Left ventricle myocardium inferior (tissue), 1 donor: ENCODE measurements at places on chromosomes 4 and X. TPM values are rescaled to one million over a fixed set of nuclear protein-coding genes. Genes with fewer than 3 reads are reported as not detected.

The SRPK3 gene
- 52.8 TPM for total RNA-seq

The PPP3CA gene
- 16.7 TPM for total RNA-seq

The CLCN4 gene
- 36.1 TPM for total RNA-seq

The SCML2 gene
- 1.1 TPM for total RNA-seq

The LUZP4 gene
- total RNA-seq, result not detected

The SPOCK3 gene
- total RNA-seq, result 0.22 TPM

The TRIM2 gene
- 20.2 TPM for total RNA-seq

The BGN gene
- total RNA-seq, result 84.3 TPM

The GABRG1 gene
- total RNA-seq, result not detected

The VCX gene
- total RNA-seq, result not detected

The CCDC120 gene
- total RNA-seq, result 1.6 TPM

DNA sequence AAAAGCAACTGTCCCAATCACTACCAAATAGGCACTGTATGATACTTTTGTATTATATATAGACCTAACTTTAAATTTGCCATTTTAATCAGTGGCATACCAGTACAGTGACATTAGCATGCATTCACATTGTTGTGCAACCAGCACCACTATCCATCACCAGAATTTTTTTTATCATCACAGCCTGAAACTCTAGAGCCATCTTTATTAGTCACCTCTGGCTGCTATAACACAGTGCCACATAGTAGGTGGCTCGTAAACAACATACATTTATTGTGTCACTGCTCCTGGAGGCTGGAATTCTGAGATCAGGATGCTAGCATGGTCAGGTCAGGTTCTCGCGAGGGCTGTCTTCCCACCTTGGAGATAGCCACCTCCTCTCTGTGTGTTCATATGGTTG lies 188.4 kb upstream of the GALNT7 start:
- no peaks in the 10 kb centered on the region for H3K36me3 ChIP-seq
- H3K4me1 ChIP-seq, result no peaks in the 10 kb centered on the region
- DNase-seq, result no peak
- H3K27ac ChIP-seq, result no peak overlapping the region
- H3K27me3 ChIP-seq, result peaks cover 28% of the 10 kb centered on the region

DNA sequence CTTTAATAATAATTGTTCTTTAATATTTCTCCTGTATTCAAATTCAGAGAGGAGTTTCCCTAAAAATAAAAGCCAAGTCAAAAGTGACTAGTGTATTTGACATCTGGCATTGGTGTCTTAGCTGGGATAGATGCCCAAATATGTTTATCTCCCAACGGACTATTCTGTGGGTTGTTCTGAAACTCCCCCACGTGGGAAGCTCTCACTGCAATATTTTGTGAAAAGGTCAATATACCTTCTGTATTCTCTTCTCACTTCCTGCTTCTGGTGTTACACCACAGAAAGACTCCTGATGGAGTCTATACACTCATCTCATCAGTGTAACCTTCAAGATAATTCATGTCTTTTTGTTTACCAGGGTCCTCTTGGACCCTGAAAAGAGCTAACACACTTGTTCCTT lies 2052.8 kb upstream of the TENM3 start:
- no peaks in the 10 kb centered on the region for H3K36me3 ChIP-seq
- no peak overlapping the region for H3K4me3 ChIP-seq
- no peak overlapping the region for H3K27ac ChIP-seq
- DNase-seq, result no peak

- H3K27me3 ChIP-seq, result no peaks in the 10 kb centered on the region
- H3K4me1 ChIP-seq, result peaks cover 4% of the 10 kb centered on the region
- H3K36me3 ChIP-seq, result no peaks in the 10 kb centered on the region
- H3K4me3 ChIP-seq, result no peak overlapping the region
Observed at GRCh38 chrX:68175562-68175961, 257.7 kb downstream of the OPHN1 start.

DNA sequence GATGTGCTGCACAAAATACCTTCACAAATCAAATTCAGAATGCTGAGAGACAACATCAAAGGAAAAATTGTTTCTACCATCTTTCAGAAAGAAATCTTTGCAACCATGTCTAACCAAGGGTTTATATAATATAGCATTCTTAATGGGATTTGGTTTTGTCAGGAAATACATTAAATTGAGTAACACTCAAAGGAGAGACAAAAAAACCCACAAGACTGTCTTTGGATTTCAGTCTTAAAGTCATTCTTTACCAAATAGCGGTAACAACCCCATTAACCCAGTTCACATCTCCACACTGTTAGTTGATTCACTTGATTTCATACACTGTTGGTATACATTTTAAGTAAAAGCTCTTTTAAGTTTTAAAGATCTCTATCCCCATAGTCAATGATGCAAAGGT lies 145.7 kb upstream of the EDNRA start:
- no peak for DNase-seq
- no peaks in the 10 kb centered on the region for H3K27me3 ChIP-seq
- peaks cover 5% of the 10 kb centered on the region for H3K4me1 ChIP-seq
- H3K36me3 ChIP-seq, result no peaks in the 10 kb centered on the region

DNA sequence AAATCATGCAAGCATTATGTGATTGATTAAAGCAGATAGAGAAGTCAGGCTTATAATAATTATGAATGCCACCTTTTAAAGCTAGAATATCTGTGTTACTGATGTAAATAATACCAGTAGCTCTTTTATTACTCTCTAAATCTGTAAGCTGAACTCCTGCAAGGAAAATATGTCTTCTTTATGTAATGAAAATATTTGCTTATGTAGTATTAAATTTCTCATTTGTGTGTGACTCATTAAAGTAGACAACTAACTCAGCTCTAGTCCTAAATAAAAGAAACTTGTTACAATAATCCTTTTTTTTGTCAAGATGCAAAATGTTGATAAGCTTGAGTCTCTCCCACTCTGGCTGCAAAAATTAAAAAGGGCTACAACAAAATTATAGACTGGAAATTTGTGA lies 137.7 kb upstream of the FAT1 start:
- DNase-seq, result no peak
- no peaks in the 10 kb centered on the region for H3K27me3 ChIP-seq
- no peak overlapping the region for H3K4me3 ChIP-seq
- H3K4me1 ChIP-seq, result no peaks in the 10 kb centered on the region
- H3K36me3 ChIP-seq, result no peaks in the 10 kb centered on the region

- no peak overlapping the region for H3K4me3 ChIP-seq
- no peaks in the 10 kb centered on the region for H3K27me3 ChIP-seq
- H3K27ac ChIP-seq, result no peak overlapping the region
- no peaks in the 10 kb centered on the region for H3K36me3 ChIP-seq
Observed at GRCh38 chr4:158500054-158500453, 21.6 kb upstream of the RXFP1 start.

- DNase-seq, result no peak
- peaks cover 4% of the 10 kb centered on the region for H3K4me1 ChIP-seq
- no peak overlapping the region for H3K4me3 ChIP-seq
- no peak overlapping the region for H3K27ac ChIP-seq
- no peaks in the 10 kb centered on the region for H3K27me3 ChIP-seq
Observed at GRCh38 chr4:152448038-152448707, 87.7 kb downstream of the FBXW7 start.

DNA sequence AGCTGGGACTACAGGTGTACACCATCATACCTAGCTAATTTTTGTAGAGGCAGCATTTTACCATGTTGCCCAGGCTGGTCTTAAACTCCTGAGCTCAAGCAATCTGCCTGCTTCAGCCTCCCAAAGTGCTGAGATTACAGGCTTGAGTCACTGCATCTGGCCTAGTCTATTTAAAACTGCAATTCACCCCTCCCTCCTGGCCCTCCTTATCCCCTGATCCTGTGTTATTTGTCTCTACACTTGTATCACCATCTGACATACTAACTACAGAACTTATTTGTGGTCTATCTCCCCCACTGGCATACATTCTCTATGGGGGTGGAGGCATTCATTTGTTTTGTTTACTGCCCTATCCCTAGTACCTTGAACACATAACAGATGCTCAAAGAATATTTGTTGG lies 23.7 kb downstream of the CC2D2A start:
- peaks cover 13% of the 10 kb centered on the region for H3K36me3 ChIP-seq
- no peak for DNase-seq
- H3K27me3 ChIP-seq, result no peaks in the 10 kb centered on the region
- no peak overlapping the region for H3K4me3 ChIP-seq
- peaks cover 27% of the 10 kb centered on the region for H3K4me1 ChIP-seq

DNA sequence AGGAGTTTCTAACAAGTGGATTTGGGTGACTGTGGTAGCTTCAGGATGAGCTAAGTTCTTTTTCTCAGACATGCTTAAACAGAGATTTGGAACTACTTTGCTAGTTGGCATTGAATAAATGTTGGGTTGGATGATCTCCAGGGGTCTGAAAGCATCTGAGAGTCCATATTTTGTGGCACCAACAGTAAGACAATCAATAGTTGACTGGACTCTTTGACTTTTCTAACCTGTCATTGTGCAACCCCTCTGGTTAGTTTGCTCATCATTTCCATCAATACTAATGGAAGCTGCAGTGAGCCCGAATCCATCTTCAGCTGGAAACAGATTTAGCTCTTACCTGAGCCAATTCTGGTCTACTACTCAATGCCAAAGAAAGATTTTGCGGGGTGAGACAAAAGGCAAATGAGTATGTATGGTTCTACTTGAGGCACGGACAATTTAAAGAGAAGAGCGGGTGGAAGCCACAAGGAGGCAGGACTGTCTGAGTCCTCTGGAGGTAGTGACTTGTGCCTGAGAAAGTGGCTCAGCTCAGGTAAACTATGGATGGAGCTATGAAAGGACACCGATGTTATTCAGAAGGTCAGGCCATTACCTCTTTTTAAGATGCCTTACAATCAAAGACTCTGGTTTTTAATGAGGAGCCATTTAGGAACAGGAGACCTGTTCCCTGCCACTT lies 118.7 kb downstream of the MID1IP1 start:
- peaks cover 7% of the 10 kb centered on the region for H3K4me1 ChIP-seq
- H3K27ac ChIP-seq, result no peak overlapping the region
- no peak for DNase-seq
- no peak overlapping the region for H3K4me3 ChIP-seq
- no peaks in the 10 kb centered on the region for H3K27me3 ChIP-seq

- DNase-seq, result no peak
- H3K4me1 ChIP-seq, result peaks cover 48% of the 10 kb centered on the region
- no peaks in the 10 kb centered on the region for H3K36me3 ChIP-seq
- H3K27me3 ChIP-seq, result no peaks in the 10 kb centered on the region
Observed at GRCh38 chr4:101254776-101255175, 92.5 kb downstream of the PPP3CA start.

GRCh38 chr4:21697583-21697982 lies 251.0 kb downstream of the KCNIP4 start:
- no peaks in the 10 kb centered on the region for H3K36me3 ChIP-seq
- H3K4me3 ChIP-seq, result no peak overlapping the region
- no peak for DNase-seq

DNA sequence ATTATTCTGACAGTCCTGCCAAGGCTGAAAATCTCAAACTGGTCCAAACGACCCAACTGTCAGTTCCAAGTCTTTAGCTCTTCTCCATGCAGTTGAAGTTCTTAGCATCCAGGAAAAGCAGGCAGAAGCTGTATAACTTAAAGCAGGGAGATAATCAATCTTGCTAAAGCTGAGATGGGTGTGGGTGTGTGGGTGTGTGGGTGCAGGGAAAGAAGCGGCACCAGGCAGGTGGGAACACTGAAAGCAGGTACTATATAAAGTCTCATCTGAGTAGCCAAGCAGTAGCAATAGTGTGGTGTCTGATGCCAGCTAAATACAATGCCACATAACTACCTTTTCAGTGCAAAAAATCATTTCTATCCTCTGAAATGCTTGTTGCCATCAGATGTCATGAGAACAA lies 69.7 kb upstream of the EGFL6 start:
- H3K36me3 ChIP-seq, result no peaks in the 10 kb centered on the region
- no peak overlapping the region for H3K27ac ChIP-seq
- H3K4me1 ChIP-seq, result no peaks in the 10 kb centered on the region
- no peak overlapping the region for H3K4me3 ChIP-seq

GRCh38 chr4:83657336-83657735 lies 121.4 kb downstream of the GPAT3 start:
- no peaks in the 10 kb centered on the region for H3K4me1 ChIP-seq
- H3K4me3 ChIP-seq, result no peak overlapping the region
- H3K27me3 ChIP-seq, result no peaks in the 10 kb centered on the region
- H3K27ac ChIP-seq, result no peak overlapping the region
- no peaks in the 10 kb centered on the region for H3K36me3 ChIP-seq

- H3K4me3 ChIP-seq, result no peak overlapping the region
- no peak overlapping the region for H3K27ac ChIP-seq
- no peaks in the 10 kb centered on the region for H3K36me3 ChIP-seq
Observed at GRCh38 chrX:856566-857290, 226.1 kb downstream of the SHOX start.

GRCh38 chrX:96685210-96686099 lies 813 bp downstream of the DIAPH2 start:
- peaks cover 9% of the 10 kb centered on the region for H3K4me1 ChIP-seq
- peak; percentile 21 for DNase-seq
- H3K27me3 ChIP-seq, result no peaks in the 10 kb centered on the region
- H3K27ac ChIP-seq, result peak overlapping the region; percentile 83
- H3K36me3 ChIP-seq, result no peaks in the 10 kb centered on the region

DNA sequence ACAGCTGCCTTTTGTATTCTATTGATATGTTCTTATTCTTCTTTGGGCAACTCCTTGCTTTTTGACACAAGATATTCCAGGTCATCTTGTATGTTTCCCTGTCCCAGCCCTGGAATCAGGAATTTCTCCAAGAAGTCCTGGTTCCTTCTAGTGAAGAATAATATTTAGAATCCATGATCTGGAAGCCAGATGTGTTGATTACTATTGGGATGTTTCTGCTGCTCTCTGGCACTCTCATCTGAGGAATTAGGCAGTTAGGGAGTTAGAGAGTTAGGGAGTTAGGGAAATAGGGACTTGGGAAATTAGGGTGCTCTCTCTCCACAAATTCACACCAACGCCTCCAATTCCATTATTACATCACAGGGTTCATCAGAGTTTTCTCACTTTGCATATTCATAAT lies 191.2 kb downstream of the ZNF330 start:
- H3K27ac ChIP-seq, result no peak overlapping the region
- no peak overlapping the region for H3K4me3 ChIP-seq
- DNase-seq, result no peak
- H3K36me3 ChIP-seq, result no peaks in the 10 kb centered on the region

DNA sequence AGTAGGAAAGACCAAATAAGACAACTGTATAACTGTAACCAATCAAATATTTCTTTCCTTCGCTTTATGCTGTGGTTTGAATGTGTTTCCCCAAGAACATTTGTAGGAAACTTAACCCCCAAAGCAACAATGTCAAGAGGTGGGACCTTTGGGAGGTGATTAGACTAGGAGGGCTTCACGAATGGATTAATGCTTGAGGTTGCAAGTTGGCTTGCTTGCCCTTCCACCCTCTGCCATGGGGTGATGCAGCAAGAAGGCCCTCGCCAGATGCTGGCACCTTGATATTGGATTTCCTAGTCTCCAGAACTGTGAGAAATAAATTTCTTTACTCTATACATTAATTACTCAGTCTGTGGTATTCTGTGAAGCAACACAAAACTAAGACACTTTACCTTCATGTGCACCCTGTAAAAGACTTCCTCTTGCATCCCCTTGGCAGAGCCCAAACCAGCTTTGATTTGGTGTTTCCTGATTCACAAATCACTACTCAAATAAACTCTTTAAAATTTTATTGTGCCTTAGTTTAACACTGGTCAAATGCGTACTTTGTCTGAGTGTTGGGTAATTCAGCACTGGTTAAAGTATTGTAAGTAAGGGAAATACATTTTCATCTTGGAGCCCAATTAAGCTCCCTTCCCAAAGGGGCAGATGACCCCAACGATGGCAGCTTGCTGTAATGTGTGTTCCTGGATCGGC lies 59.9 kb downstream of the COQ2 start:
- no peaks in the 10 kb centered on the region for H3K36me3 ChIP-seq
- no peaks in the 10 kb centered on the region for H3K27me3 ChIP-seq
- no peak overlapping the region for H3K27ac ChIP-seq
- no peaks in the 10 kb centered on the region for H3K4me1 ChIP-seq
- H3K4me3 ChIP-seq, result no peak overlapping the region
